ENCODE measurements at places on chromosomes 4 and X. TPM values are rescaled to one million over a fixed set of nuclear protein-coding genes. Genes with fewer than 3 reads are reported as not detected.

Gene APBB2
- total RNA-seq = 122 TPM

Gene GLOD5
- not detected for total RNA-seq

Gene MAGEA8
- not detected for total RNA-seq

Gene MAGEA2B
- total RNA-seq = not detected

Measured in glomerular endothelial cell (primary cell).